GM23248 (cell line): ENCODE measurements at places on chromosomes 11 and 22. TPM values are rescaled to one million over a fixed set of nuclear protein-coding genes. Genes with fewer than 3 reads are reported as not detected.

The TMEM191B gene
- polyA plus RNA-seq, result 0.30 and 1.0 TPM in 2 replicates

The RGL4 gene
- 0.06 and 0.49 TPM in 2 replicates for polyA plus RNA-seq

DNA sequence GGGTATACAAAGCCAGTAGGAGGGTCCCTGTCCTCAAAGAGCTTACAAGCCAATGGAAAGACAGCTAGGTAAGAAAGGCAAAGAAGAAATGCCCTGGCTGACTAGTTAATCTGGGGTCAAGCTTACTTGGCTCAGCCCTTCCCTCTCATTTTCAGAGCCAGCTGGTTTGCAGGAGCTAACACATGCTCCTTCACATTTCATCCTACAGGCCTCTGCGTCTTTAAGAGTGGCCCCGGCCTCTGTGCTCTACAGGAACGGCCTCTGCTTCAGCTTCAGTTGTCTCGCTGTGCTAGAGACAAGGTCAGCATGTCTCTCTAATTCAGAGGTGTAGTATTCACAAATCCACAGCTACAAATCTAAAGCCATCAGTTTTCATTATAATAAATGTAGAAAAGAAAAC is 15.2 kb downstream of the ALKBH8 start:
- DNase-seq, result no peak

DNA sequence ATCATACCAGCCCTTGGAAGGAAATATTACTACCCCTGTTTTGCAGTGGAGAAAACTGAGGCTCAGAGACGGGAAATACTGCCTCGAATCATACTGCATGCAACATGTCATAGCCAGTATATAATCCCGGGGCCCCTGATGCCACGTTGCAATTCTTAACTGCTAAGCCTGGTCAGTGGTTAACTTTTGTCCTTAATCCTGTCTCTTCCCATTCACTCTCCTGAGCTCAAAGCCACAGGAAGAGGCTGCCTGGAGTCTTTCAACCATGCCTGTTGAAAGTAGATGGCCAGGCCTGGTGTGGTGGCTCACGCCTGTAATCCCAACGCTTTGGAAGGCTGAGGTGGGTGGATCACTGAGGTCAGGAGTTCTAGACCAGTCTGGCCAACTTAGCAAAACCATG is 166.6 kb downstream of the MIAT start:
- DNase-seq, result no peak
